ENCODE measurements at places on chromosomes 2 and 18.

DNA sequence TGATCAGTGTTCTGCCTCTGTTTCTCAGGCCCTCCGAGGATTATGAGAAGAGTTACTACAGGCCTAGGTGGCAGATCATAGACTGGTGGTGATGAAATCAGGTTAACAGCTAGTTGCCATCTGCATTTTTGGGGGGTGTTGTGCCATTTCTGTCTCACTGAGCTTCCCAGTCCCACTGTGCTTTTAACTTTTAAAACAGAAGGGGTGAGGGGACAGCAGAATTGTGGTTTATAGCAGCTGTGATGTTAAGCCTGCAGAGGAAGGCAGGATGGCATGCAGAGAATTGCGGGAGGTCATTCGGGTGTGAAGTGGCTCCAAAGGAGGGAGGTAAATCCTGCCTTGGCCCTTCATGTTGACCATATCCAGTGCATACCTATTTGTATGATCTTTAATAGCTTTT is 5.0 kb downstream of the CAB39 start:
- DNase-seq = peak; percentile 54

DNA sequence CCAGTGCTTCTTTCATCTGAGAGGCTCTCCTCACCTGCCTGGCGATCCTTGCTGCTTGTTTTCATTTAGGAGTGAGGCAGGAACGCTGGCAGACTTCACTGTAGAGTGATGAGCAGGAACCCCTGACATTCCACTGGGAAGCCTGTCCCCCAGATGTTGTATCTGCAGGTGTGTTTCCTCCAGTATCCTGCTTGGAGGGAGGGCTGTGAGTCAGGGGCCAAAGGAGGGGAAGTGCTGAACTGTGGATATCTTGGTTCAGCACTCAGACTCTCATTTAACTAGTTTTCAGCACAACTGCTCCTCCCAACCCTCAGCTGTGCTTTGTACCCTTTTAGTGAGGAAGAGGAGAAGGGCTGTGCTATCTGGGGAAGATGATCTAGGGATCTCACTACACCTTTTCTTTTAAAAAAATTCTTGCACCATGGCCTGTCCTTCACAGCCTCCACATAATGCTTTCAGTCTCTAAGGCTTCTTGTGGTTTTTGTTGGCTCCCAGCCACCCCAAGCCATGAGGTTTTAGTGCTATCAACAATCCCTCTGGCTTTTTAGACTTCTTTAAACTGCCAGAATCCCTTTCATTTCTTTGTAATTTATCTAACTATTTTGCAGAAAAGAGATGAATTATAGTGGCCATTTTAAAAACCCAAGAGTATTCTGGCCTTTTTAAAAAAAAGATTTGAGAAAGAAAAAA is 11.2 kb downstream of the ANKAR start:
- no peak for DNase-seq

- DNase-seq = peak; percentile 95
Observed at GRCh38 chr2:46229134-46230063, 67.8 kb upstream of the EPAS1 start.

DNA sequence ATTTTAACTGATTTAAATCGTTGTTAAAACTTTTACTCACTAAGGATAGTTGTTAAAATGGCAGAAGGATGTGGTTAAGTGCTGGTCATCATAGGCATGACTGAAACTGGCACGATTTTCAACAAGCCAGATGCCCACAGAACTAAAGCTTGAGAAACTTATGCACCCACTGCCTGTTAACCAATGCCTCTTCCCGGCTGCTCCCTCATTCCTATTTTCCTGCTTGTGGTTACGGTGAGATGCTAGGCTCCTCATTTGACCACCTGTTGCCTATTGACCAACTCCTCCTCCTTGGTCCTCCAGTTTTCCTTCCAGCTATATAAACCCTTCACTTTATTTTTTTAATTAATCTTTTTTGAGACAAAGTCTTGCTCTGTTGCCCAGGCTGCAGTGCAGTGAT is 238.7 kb downstream of the TFCP2L1 start:
- DNase-seq = peak; percentile 9

GRCh38 chr18:47748847-47749599 is 181.4 kb downstream of the SMAD2 start:
- DNase-seq = peak; percentile 24

- DNase-seq = no peak
Observed at GRCh38 chr2:127157651-127158485, 50.9 kb upstream of the BIN1 start.

DNA sequence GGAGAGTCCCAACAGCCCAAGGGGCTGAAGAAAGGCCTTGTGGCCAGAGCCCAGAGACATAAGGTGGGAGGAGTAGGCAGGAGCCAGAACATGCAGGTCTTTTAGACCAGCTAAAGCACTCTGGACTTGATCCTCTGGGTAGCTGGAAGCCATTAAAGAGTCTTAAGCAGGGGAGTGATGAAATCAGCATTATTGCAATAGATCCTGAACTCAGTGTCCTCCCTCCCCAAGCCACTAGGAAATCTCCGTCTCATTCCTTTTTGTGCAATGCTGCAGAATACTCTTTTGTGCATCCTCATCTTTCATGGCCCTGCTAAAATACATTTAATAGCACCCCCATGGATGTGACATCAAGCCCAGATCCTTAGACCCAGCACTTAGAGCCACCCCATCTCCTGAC is 58.6 kb upstream of the ZCCHC2 start:
- no peak for DNase-seq

GRCh38 chr18:13545514-13545913 is 180.8 kb downstream of the FAM210A start:
- no peak for DNase-seq

- no peak for DNase-seq
Observed at GRCh38 chr2:205025580-205026240, 480.4 kb downstream of the PARD3B start.

DNA sequence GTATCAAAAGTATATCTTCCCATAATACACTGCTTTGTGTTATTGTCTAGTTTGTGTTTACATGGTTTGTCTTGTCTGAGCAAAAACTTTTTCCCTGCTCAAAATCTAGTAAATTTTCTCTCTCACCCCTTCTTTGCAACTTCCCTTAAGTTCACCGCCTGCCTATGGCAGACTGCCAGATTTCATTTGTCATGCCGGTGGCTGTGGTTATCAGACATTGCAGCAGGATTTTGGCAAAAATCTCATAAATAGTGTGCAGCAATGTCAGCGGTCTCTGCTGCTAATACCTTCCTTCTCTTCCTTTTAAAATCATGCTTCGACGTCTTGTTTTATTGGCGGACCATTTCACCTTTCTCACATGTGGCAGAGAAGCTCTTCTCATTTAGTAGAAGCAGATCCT is 45.6 kb upstream of the TMEM178A start:
- peak; percentile 46 for DNase-seq

- no peak for DNase-seq
Observed at GRCh38 chr2:33619028-33619427, 19.9 kb upstream of the FAM98A start.

- DNase-seq = no peak
Observed at GRCh38 chr2:138255670-138256069, 245.9 kb upstream of the SPOPL start.

DNA sequence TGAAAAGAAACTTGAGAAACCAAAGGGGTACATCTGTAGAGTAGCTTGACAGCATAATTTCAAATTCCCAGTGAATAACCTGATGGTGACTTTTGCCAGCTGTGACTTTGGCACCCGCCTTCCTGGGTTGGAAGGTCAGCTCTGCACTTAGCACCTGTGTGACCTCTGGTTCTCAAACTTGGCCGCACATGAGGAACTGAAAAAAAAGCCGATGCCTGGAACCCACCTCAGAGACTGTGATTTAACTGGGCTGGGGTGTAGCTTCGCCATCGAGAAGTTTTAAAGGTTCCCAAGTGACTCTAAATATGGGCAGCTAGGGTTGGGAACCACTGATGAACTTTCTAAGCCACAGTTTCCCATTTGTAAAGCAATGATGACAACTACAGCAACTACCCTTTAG is 6.5 kb downstream of the EFEMP1 start:
- DNase-seq = no peak

DNA sequence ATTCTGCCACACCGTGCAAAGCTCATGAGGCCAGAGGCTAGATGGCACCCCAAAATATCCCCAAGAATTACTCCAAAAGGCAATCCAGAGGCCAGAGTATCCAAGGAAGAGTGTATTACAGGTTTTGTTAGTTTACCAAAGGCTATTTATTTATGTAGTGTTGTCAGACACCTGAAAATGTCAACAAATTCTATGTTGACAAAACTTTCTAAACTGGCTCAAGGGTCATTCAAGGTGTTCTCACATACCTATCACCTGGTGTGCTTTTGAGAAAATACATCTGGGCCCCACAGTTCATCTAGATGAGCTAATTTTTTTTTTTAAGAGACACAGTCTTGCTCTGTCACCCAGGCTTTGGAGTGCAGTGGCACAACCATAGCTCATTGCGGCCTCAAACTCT is 12.4 kb upstream of the DTNB start:
- no peak for DNase-seq

DNA sequence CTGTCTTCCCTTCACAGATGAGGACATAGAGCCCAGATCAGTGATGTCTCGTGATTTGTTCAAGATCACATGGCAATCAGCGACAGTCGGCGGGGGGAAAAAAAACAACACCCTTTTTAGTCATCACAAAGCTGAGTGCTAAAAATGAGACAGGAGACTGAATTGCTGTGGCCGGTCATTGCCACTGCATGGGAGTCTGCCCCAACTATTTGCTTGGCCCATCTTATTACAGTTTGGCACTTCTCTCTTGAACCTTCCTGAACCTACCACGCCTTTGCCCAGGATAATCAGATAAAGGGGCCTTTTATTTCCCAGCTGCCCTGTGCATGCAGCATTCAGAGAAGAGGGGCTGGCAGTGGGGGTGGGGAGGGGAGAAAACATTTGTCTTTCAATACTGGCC is 42.7 kb downstream of the SETBP1 start:
- no peak for DNase-seq

DNA sequence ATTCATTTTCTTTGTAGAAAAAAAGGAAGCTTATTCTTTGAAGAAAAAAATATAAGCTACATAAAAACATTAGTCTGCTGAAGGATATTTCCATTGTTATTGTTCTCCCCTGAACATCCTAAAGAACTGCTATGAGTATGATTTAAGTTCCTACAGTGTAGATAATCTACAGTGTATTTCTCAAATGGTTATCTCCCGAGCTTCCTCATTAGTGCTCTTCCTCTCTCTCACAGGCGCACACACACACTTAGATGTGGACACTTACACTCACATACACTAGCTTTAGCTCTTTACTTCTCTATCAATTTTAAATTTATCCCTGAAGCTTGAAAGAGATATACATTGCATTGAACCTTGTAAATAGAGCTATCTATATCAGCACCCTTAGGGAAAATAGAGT is 681.0 kb downstream of the KCNJ3 start:
- DNase-seq = no peak

GRCh38 chr2:26550276-26551015 is 72.5 kb upstream of the OTOF start:
- no peak for DNase-seq

- DNase-seq = no peak
Observed at GRCh38 chr2:152658221-152658620, 59.0 kb downstream of the PRPF40A start.

- peak; percentile 64 for DNase-seq
Observed at GRCh38 chr2:634636-635388, 42.4 kb downstream of the TMEM18 start.

- DNase-seq = no peak
Observed at GRCh38 chr2:178211943-178212342, 17.6 kb downstream of the OSBPL6 start.

GRCh38 chr2:219483451-219484342 is 15.0 kb upstream of the GMPPA start:
- DNase-seq = no peak

GRCh38 chr18:6055711-6056110 is 160.4 kb upstream of the TMEM200C start:
- peak; percentile 89 for DNase-seq

DNA sequence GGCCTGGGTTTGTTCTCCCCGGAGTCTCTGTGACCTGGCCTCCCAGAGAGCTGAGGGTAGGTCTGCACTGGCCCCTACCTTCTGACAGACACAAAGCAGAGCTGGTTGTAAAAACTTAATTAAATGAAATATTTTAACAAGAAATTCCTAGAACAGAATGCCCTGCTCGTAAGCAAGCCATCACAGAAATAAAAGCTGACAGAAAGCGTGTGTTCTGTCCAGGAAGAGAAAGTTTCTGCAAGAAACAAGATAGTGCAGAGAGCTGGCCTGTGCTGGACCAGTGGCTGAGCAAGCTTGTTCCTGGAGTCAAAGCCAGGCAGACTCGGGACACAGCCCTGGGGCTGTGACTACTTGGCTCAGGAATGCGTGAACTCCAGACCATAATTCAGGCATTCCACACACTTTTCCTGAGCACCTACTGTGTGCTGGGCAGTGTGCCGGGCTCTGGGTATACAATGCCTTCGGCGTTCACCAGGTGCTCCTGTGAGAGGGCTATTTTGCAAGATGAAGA is 51.6 kb downstream of the APOB start:
- no peak for DNase-seq

DNA sequence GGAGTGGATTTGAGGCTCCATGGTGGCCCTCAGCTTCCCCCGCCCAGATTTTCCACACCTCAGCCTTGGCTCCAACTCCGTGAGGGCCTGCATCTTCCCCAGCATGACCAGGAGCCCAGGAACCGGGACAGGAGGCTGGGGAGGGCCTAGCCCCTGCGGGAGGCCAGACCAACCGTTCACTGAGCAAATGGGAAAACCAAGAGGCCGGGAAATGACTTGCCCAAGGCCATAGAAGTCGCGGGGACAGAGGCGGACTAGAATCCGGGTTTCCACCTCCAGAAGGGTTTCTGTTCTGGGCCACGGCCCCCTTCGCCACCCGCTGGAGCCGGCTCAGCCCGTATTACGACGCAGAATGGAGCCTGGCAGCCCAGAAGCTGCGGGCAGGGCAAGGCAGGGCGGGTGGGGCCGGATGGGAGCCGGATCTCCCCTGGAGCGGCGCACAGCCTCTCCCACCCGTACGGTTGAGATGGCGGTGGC is 7.9 kb upstream of the CRYBA2 start:
- no peak for DNase-seq

GRCh38 chr2:69933839-69934613 is 19.1 kb downstream of the MXD1 start:
- peak; percentile 80 for DNase-seq

DNA sequence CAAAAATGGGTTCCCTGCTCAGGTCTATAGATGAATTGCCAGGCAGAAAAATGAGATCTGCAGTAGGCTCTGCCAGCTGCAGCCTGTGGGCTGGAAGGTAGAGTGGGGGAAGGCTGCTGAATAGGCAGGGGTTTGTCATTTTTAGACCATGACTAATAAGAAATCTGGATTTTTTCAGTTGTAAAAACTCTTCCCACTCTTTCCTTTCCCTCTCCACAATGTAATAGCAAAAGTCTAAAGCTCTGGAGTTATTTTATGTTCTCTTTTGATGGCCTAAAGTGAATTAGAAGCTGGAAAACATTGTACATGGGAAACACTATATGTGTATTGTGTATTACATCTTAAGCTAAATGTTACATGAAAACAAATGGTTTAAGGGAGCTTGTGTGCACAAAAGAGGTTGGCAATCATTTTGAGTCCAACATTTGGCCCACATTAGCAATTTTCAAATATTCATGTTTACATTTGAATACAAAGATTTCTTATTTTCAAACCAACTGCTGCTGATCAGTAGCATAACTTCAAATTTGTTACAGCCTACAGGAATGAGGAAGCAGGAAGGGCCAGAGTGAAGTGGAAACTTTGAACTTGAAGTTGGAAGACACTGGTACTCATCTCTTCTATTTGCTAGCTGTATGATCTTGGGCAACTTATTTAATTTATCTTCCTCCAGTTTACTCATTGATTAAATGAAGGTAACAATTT is 407.1 kb downstream of the SLC4A3 start:
- peak; percentile 22 for DNase-seq

- DNase-seq = no peak
Observed at GRCh38 chr2:189797902-189798301, 13.7 kb downstream of the PMS1 start.

- DNase-seq = no peak
Observed at GRCh38 chr2:7206111-7206810, 289.0 kb downstream of the RNF144A start.
